Thymus (tissue), 14 donors: ENCODE measurements at places on chromosomes 4 and X. TPM values are rescaled to one million over a fixed set of nuclear protein-coding genes. Genes with fewer than 3 reads are reported as not detected.
A peak's percentile ranks its signal among the peaks of the same experiment; 100 is the strongest.

- H3K36me3 ChIP-seq, result no peaks in the 10 kb centered on the region
- H3K27me3 ChIP-seq, result peaks cover 19% of the 10 kb centered on the region
- H3K4me1 ChIP-seq, result no peaks in the 10 kb centered on the region
- H3K27ac ChIP-seq, result no peak overlapping the region
- DNase-seq, result no peak
- H3K4me3 ChIP-seq, result no peak overlapping the region
Measured at GRCh38 chrX:499870-500364, 113.2 kb upstream of the PPP2R3B start.

- H3K4me1 ChIP-seq, result no peaks in the 10 kb centered on the region
- no peaks in the 10 kb centered on the region for H3K36me3 ChIP-seq
- H3K27me3 ChIP-seq, result peaks cover 2% of the 10 kb centered on the region
- no peak overlapping the region for H3K4me3 ChIP-seq
Measured at GRCh38 chr4:48944252-48944651, 37.7 kb upstream of the OCIAD2 start.

GRCh38 chrX:69313617-69314290, 148.5 kb upstream of the PJA1 start:
- H3K4me1 ChIP-seq, result no peaks in the 10 kb centered on the region
- no peak for DNase-seq
- no peak overlapping the region for H3K27ac ChIP-seq
- H3K27me3 ChIP-seq, result no peaks in the 10 kb centered on the region
- H3K36me3 ChIP-seq, result no peaks in the 10 kb centered on the region

GRCh38 chr4:176034499-176034898, 31.1 kb upstream of the WDR17 start:
- H3K4me1 ChIP-seq, result no peaks in the 10 kb centered on the region
- no peaks in the 10 kb centered on the region for H3K27me3 ChIP-seq
- H3K27ac ChIP-seq, result no peak overlapping the region

GRCh38 chr4:52780617-52781354, 29.6 kb upstream of the ERVMER34-1 start:
- no peaks in the 10 kb centered on the region for H3K27me3 ChIP-seq
- no peak overlapping the region for H3K4me3 ChIP-seq
- H3K4me1 ChIP-seq, result no peaks in the 10 kb centered on the region
- no peaks in the 10 kb centered on the region for H3K36me3 ChIP-seq
- no peak overlapping the region for H3K27ac ChIP-seq

DNA sequence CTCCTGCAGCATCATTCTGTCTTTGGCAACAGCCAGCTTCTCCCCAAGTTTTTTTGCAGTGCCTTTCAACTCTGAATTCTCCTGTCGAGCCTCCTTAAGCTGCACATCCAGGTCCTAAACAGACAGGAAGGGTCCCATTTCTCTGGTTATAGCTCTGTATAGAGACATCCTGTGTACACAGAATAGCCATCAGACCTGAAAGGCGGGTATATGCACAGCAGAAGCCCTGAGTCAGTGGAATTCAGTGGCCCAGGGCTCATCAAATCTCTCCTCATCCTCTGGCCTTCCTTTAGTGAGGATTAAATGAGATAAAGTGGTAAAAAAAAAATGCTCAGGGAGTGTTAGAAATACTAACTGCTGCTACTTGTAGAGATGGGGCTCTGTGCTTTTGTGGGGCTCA, 73.8 kb downstream of the FAM184B start:
- no peak overlapping the region for H3K4me3 ChIP-seq
- H3K27me3 ChIP-seq, result no peaks in the 10 kb centered on the region
- H3K27ac ChIP-seq, result no peak overlapping the region
- no peaks in the 10 kb centered on the region for H3K4me1 ChIP-seq
- no peak for DNase-seq
- no peaks in the 10 kb centered on the region for H3K36me3 ChIP-seq

DNA sequence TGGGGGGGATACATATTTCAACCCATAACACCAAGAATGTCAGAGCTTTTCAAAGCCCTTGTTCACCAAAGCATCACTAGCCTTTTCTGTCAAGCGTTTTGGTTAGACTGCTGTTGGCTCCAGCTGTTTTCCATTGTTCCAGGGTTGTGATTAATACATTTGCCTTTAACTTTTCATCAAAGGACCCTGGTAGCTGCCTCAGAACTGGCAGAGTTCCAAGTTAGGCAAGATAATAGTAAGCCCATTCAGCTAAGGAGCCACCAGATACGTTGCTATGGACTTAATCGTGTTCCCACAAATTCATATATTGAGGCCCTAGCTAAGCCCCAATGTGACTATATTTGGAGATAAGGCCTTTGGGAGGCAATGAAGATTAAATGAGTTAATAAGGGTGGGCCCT, 37.1 kb downstream of the ENOPH1 start:
- H3K36me3 ChIP-seq, result peaks cover 20% of the 10 kb centered on the region
- DNase-seq, result no peak
- no peaks in the 10 kb centered on the region for H3K4me1 ChIP-seq
- no peaks in the 10 kb centered on the region for H3K27me3 ChIP-seq

GRCh38 chr4:127622921-127623796, 9.6 kb upstream of the INTU start:
- H3K4me3 ChIP-seq, result peak overlapping the region; percentile 27
- peaks cover 55% of the 10 kb centered on the region for H3K27me3 ChIP-seq
- no peak for DNase-seq
- H3K4me1 ChIP-seq, result no peaks in the 10 kb centered on the region

- H3K27me3 ChIP-seq, result no peaks in the 10 kb centered on the region
- H3K36me3 ChIP-seq, result no peaks in the 10 kb centered on the region
- DNase-seq, result no peak
- H3K4me1 ChIP-seq, result no peaks in the 10 kb centered on the region
Measured at GRCh38 chrX:11541510-11541909, 124.2 kb downstream of the ARHGAP6 start.

DNA sequence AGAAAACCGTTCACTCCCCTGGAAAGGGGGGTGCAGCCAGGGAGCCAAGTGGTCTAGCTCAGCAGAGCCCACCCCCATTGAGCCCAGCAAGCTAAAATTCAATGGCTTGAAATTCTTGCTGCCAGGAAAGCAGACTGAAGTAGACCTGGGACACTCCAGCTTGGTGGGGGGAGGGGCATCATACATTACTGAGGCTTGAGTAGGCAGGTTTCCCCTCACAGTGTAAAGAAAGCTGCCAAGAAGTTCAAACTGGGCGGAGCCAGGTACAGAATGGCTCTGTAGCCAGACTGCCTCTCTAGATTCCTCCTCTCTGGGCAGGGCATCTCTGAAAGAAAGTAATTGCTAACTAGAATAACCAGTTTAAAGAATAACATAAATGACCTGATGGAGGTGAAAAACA, 372.3 kb upstream of the F9 start:
- H3K27me3 ChIP-seq, result no peaks in the 10 kb centered on the region
- H3K36me3 ChIP-seq, result no peaks in the 10 kb centered on the region
- no peaks in the 10 kb centered on the region for H3K4me1 ChIP-seq
- no peak overlapping the region for H3K4me3 ChIP-seq
- no peak for DNase-seq

DNA sequence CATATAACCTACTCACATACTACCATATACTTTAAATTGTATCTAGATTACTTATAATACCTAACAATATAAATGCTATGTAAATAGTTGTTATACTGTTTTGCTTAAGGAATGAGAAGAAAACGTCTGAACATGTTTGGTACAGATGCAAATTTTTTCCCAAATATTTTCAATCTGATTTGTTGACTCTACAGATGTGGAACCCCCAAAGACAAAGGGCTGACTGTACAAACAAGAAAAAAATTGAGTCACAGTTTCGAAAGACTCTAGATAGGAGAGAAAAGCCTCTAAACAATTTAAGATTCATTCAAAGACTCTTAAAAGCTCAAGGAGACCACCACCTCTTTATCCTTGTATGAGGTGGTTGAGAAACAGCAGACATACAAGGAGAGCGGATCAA, 142.8 kb downstream of the SLC7A11 start:
- no peak overlapping the region for H3K27ac ChIP-seq
- H3K4me3 ChIP-seq, result no peak overlapping the region
- no peaks in the 10 kb centered on the region for H3K4me1 ChIP-seq
- no peaks in the 10 kb centered on the region for H3K36me3 ChIP-seq
- DNase-seq, result no peak

- H3K27ac ChIP-seq, result no peak overlapping the region
- H3K27me3 ChIP-seq, result no peaks in the 10 kb centered on the region
- H3K4me3 ChIP-seq, result no peak overlapping the region
- H3K36me3 ChIP-seq, result no peaks in the 10 kb centered on the region
- DNase-seq, result no peak
Measured at GRCh38 chr4:101074326-101074725, 273.0 kb downstream of the PPP3CA start.

DNA sequence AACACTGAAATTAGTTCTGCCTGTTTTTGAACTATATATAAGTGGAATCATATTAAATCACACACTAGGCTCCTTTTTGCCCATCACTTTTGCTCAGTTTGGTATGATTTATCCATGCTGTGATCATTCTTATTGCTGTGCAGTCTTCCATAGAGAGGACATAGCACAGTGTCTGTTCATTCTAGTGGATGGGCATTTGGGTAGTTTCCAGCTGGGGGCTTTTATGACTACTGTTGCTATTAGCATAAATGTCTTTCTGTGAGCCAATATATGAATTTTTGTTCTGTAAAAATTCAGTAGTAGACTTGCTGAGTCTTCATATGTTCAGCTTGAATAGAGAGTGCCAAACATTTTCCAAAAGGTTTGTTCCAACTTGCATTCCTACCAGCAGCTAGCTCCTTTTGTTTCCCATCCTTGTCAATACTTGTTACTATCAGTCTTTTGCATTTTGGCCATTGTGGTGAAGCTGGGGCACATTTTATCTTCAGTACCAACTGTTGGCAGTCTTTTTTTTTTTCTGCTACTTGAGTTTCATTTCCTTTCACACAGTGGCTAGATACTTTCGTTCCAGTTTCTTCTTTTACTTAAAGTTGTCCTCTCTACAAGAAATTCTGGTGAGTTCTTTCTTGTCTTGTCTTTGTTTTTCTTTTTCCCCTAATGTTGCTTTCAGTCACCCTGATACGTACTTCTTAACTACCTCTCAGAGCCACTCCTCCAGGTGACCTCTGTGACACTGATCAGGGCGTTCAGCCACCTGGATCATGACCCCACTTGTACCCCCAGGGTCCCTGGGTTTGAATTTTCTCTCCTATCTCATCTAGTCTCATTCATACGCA, 87.0 kb downstream of the ANXA3 start:
- H3K27ac ChIP-seq, result peak overlapping the region; percentile 73
- no peak overlapping the region for H3K4me3 ChIP-seq
- no peaks in the 10 kb centered on the region for H3K4me1 ChIP-seq
- DNase-seq, result peak; percentile 43

- DNase-seq, result no peak
- H3K27ac ChIP-seq, result no peak overlapping the region
- no peaks in the 10 kb centered on the region for H3K27me3 ChIP-seq
- no peaks in the 10 kb centered on the region for H3K36me3 ChIP-seq
- H3K4me1 ChIP-seq, result peaks cover 36% of the 10 kb centered on the region
Measured at GRCh38 chrX:129618997-129619396, 35.8 kb downstream of the APLN start.

GRCh38 chr4:184122631-184123408, 94.9 kb downstream of the ENPP6 start:
- H3K27me3 ChIP-seq, result peaks cover 5% of the 10 kb centered on the region
- no peak overlapping the region for H3K27ac ChIP-seq
- no peak overlapping the region for H3K4me3 ChIP-seq
- no peaks in the 10 kb centered on the region for H3K4me1 ChIP-seq
- no peaks in the 10 kb centered on the region for H3K36me3 ChIP-seq

DNA sequence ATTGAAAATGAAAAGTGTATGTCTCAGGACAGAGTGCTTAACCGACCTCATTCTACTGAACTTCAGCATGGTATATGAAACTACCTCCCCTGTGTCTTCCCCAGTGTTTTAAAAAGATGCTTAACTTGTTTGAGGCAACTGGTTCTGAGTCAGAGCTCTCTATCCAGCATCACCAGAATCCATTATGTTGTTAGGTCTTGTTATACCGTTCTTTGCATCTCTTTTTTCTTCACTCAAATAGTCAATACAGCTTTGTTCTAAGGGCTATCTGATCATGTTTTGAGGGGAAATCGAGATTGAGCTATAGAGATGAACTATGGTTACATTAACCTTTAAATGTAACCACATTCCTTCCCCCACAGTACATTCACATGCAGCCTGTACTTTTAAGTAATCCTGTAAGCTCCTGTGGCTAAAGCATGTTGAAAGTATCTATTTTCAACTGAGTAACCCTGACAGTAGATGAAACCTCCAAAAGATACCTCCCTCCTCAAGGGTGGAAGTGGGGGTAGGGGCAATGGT, 514.4 kb downstream of the RPA4 start:
- H3K36me3 ChIP-seq, result no peaks in the 10 kb centered on the region
- no peak overlapping the region for H3K27ac ChIP-seq
- DNase-seq, result no peak
- no peaks in the 10 kb centered on the region for H3K27me3 ChIP-seq

GRCh38 chr4:142350871-142351270, 495.2 kb downstream of the INPP4B start:
- no peak overlapping the region for H3K27ac ChIP-seq
- no peaks in the 10 kb centered on the region for H3K36me3 ChIP-seq
- no peaks in the 10 kb centered on the region for H3K4me1 ChIP-seq
- H3K4me3 ChIP-seq, result no peak overlapping the region

DNA sequence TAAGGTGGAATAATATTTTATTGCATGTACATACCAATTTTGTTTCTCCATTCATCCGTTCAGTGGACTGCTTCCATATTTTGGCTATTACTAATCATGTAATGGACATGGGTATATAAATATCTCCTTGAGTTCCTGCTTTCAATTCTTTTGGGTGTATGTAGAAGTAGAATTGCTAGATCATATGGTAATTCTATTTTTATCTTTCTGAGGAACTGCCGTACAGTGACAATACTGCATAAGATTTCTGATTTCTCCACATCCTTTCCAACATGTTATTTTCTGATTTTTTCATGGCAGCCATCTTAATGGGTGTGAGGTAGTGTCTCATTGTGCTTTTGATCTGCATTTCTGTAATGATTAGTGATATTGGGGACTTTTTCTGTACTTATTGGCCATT, 19.2 kb downstream of the ALPK1 start:
- no peak overlapping the region for H3K27ac ChIP-seq
- no peak for DNase-seq
- H3K36me3 ChIP-seq, result no peaks in the 10 kb centered on the region
- H3K4me3 ChIP-seq, result no peak overlapping the region

Gene CLCN4
- polyA plus RNA-seq, result 2.6 TPM

Gene SFRP2
- 0.96 TPM for polyA plus RNA-seq

Gene ZNF157
- polyA plus RNA-seq, result 0.30 TPM

Gene FDCSP
- polyA plus RNA-seq, result 61.2 TPM

Gene GPC4
- 8.4 TPM for polyA plus RNA-seq

Gene UGT2B10
- 0.02 TPM for polyA plus RNA-seq

Gene USP27X
- 2.9 TPM for polyA plus RNA-seq

Gene FAT4
- polyA plus RNA-seq, result 0.94 TPM

Gene POU3F4
- not detected for polyA plus RNA-seq

Gene ACOX3
- polyA plus RNA-seq, result 18.1 TPM

Gene SMIM10
- 6.5 TPM for polyA plus RNA-seq
